Activated naive CD4-positive, alpha-beta T cell treated with anti-CD3 and anti-CD28 coated beads, Interleukin-2, amount 50 U/mL, for 72 hours (primary cell): ENCODE measurements at places on chromosomes 4 and X. TPM values are rescaled to one million over a fixed set of nuclear protein-coding genes. Genes with fewer than 3 reads are reported as not detected.

DNA sequence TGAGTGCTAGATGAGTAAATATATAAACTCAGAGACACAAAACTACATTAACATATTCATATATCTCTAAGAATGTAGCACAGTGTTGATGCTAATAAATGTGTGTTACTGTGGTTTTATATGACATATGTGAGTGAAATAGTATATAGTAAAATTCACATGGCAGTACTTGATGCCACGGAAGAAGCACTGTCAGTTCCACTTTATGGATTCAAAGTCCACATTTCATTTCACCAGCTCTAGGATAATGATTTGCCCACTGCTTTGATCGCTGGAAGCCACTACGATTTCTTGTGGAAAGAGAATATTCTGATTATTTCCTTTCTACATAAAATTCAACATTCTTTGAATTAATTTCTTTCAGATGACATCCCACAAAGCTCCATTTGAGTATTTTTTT, 181.2 kb downstream of the GBA3 start:
- no peak for DNase-seq

Gene LRAT
- total RNA-seq = not detected

Gene PLS3
- total RNA-seq = 0.84 TPM

DNA sequence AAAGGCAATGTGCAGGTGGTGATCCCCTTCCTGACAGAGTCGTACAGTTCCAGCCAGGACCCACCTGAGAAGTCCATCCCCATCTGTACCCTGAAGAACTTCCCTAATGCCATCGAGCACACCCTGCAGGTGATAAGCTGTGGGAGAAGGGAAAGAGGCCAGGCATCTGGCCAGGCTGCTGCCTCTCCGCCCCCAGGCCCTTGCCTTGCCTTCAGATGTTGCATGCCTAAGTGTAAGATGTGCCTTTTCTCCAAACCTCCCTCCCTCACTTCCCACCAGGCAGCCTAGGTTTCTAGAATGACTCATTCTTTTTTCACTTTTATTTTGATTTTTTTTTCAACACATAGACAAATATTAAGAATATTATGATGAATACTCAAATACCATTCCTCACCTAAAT, 12.2 kb upstream of the CDK16 start:
- no peak for DNase-seq

Gene AVPR2
- total RNA-seq = not detected

Gene GSX2
- total RNA-seq = not detected

Gene PASD1
- total RNA-seq = not detected

Gene STS
- 1.1 TPM for total RNA-seq

DNA sequence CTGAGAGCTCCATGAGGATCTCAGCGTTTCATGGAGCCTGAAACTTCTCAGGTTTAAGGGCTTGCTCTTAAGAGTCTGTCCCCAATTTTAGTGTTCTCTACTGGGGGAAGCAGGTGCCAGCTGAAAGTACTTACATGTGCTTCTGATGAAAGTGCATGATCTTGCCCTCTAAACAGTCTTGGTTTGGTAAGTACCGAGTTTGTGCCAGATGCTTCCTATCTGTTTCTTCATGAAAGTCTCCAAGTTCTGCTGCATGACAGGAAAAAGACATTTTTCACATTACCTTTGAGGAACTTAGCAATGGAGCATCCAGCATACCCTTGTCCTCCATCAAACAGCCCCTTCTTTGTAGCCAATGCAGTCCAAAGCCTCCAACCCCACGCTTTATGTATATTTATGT, 42.0 kb downstream of the FRMD7 start:
- no peak for DNase-seq

DNA sequence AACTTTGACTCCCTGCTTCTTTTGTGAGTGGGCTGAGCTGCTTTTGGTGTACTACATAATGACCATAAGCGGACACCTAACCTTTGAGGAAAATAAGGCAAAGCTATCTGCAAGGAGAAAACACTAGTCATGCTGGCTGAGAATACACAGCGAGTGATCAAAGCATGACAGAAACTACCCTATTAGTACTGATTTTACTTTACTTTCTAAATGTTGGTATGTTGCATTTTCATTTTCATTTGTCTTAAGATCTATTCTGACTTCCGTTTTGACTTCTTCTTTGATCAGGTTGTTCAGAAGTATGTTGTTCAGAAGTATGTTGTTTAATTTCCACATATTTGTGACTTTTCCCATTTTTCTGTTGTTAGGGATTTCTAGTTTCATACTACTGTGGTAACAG, 361.1 kb downstream of the TRAM1L1 start:
- no peak for DNase-seq

- no peak for DNase-seq
Observed at GRCh38 chr4:162681212-162681611, 485.5 kb downstream of the NAF1 start.
